ENCODE measurements at places on chromosomes 4 and X. TPM values are rescaled to one million over a fixed set of nuclear protein-coding genes. Genes with fewer than 3 reads are reported as not detected.
A peak's percentile ranks its signal among the peaks of the same experiment; 100 is the strongest.

DNA sequence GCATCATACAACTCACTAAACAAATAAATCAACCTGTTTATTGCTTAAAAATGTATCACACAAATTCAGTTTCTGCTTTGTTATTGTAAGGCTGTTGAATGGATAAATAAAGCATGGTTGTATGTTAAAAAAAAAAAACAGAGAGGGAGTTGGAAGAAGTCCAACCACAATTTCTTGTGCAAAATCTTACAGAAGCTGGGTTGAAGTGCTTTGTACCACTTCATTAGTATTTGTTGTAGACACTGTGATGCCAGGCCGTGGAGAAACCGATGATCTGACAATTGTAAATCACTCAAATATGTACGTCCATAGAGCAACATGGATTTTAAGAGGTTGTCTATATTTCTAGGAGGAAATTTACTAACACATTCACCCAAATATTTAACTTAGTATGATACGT is 132.6 kb upstream of the MXRA5 start:
- no peaks in the 10 kb centered on the region for H3K4me1 ChIP-seq
- H3K36me3 ChIP-seq, result no peaks in the 10 kb centered on the region
- no peak overlapping the region for H3K4me3 ChIP-seq

The DCX gene
- total RNA-seq, result 2.0 TPM

The ASB9 gene
- total RNA-seq, result 4.1 TPM

DNA sequence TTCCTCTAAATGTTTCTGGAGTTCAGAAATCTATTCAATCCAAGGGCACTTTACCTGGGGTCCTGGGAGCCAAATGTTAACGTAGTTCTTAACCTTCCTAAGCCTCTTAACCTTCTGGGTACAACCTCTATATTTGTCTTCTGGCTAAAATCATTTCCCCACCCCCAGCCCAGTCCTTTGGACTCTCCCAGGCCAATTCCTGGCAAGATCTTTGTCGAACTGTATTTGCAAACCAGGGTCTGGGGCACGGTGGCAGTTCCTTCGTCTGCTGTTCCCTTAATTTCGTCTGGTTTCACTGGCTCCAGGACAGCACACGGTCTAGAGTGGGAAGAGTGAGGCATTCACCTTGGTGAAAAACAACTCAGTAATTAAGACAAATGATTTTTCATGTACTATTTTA is 811 bp upstream of the SLC25A5 start:
- no peak for DNase-seq
- H3K36me3 ChIP-seq, result no peaks in the 10 kb centered on the region
- no peak overlapping the region for H3K4me3 ChIP-seq
- H3K27me3 ChIP-seq, result no peaks in the 10 kb centered on the region
- peak overlapping the region; percentile 90 for H3K27ac ChIP-seq

- H3K27me3 ChIP-seq, result no peaks in the 10 kb centered on the region
- no peaks in the 10 kb centered on the region for H3K4me1 ChIP-seq
Measured at GRCh38 chrX:26915064-26915463, 548.1 kb downstream of the PPP4R3C start.

DNA sequence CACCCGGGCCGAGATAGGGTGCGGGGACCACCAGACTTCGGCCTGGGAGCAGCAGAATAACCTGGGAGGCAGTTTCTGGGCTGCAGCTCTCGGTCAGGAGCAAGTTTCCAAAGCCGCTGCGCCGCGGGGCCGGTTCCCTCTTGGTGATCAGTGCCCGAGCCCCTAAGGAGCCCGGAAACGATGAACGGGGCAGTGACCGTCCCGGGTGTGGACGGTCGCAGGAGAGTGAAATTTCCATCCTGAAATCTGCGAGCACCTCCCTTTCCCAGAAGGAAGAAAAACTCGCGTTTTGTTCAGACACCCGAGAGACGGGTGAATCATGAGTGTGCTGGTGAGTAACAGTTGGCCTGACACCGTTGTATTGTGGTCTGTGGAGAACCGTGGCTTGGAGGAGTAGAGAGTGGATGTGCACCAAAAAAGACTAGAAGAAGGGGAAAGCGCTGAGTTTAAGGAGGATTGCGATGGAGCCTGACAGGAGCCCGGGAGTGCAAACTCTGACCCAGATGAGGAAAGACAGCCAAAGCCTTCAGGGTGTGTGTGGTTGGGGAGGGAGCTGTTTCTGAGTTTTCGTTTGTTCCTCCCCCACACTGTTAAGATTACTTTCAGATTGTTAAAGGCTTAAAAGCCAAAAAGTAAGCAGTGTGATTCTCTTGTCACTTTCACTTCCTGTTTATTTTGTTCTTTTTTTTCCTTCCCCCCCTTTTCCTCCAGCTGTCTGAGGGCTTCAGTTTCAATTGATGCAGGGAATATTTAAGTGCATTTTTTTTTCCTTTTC is 828 bp downstream of the MCUB start:
- H3K36me3 ChIP-seq, result no peaks in the 10 kb centered on the region
- H3K4me3 ChIP-seq, result peak overlapping the region; percentile 57
- peak overlapping the region; percentile 93 for H3K27ac ChIP-seq
- H3K4me1 ChIP-seq, result no peaks in the 10 kb centered on the region

DNA sequence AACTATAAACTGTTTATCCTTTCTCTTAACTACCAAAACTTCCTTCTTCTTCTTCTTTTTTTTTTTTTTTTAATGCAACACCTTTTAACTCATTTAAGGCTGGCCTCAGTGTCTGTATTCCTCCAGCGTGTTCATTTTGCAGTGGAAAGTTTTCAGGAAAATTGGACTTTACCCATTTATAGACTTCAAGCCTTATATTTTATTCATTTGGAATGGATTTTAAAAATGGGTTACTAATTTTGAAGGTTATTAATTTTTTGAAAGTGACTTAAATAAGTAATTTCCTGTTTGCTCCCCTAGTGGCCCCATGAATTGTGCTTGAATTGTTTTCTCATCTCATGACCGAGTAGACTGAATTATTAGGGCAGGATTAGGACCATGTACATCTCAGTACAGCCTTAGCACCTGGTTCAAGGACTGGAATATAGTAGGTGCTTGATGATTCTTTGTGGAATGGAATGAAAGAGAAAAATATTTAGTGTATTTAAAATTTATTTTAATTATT is 282.7 kb downstream of the ANKRD50 start:
- no peak overlapping the region for H3K4me3 ChIP-seq
- no peaks in the 10 kb centered on the region for H3K4me1 ChIP-seq
- no peaks in the 10 kb centered on the region for H3K36me3 ChIP-seq
- no peak overlapping the region for H3K27ac ChIP-seq
- no peak for DNase-seq
- H3K27me3 ChIP-seq, result no peaks in the 10 kb centered on the region

The MAGED4B gene
- 31.2 TPM for total RNA-seq

- no peaks in the 10 kb centered on the region for H3K4me1 ChIP-seq
- no peaks in the 10 kb centered on the region for H3K36me3 ChIP-seq
- H3K4me3 ChIP-seq, result no peak overlapping the region
- H3K27me3 ChIP-seq, result no peaks in the 10 kb centered on the region
- DNase-seq, result no peak
- H3K27ac ChIP-seq, result no peak overlapping the region
Measured at GRCh38 chr4:151882072-151882803, 121.4 kb upstream of the GATB start.

- DNase-seq, result no peak
- no peak overlapping the region for H3K4me3 ChIP-seq
- H3K27ac ChIP-seq, result no peak overlapping the region
- no peaks in the 10 kb centered on the region for H3K4me1 ChIP-seq
- H3K36me3 ChIP-seq, result no peaks in the 10 kb centered on the region
Measured at GRCh38 chr4:79225360-79225759, 100.5 kb downstream of the NAA11 start.

DNA sequence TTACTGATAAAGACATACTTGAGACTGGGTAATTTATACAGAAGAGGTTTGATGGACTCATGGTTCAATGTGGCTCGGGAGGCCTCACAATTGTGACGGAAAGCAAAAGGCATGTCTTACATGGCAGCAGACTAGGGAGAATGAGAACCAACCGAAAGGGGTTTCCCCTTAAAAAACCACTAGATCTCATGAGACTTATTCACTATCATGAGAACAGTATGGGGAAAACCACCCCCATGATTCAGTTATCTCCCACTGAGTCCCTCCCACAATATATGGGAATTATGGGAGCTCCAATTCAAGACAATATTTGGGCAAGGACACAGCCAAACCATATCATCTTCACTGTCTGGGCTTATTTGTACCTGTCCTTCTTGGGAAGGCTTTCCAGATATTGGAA is 22.8 kb upstream of the MUC7 start:
- no peak overlapping the region for H3K4me3 ChIP-seq
- no peak for DNase-seq
- no peaks in the 10 kb centered on the region for H3K4me1 ChIP-seq
- H3K36me3 ChIP-seq, result no peaks in the 10 kb centered on the region
- H3K27me3 ChIP-seq, result no peaks in the 10 kb centered on the region

The VCX gene
- not detected for total RNA-seq

DNA sequence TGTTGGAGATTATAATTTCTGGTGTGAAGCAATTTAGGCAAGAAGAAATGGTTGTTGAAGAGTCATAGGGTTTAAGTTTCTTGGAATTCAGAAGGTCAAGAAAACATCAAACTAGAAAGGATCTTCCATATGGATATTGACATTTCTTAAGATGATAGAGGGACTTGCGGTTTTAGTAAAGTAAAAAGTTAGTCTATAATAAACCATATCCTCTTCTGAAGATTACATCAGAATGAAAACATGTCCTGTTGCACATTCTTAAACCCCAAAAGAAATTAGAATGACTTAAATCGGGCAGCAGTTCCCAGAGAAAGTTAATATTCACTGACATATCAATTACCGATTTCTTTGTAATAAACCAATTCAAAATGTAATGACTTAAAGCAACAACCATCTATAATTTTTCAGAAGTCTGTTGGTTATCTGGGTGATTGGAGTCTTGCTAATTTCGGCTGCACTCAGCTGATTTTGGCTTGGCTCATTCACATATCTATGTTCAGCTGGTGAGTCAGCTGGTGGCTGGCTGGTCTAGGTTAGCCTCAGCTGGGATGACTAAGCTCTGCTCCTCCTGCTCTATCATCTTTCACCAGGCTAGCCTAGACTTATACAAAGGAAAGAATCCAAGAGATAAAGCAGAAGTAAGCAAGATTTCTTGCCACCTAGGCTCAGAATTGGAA is 24.4 kb upstream of the DYNLT3 start:
- H3K4me3 ChIP-seq, result no peak overlapping the region
- H3K4me1 ChIP-seq, result no peaks in the 10 kb centered on the region
- H3K27me3 ChIP-seq, result no peaks in the 10 kb centered on the region

The SPANXB1 gene
- total RNA-seq, result not detected

GRCh38 chrX:84187533-84188319 is at the start of gene RPS6KA6:
Gene RPS6KA6, minus strand, starts transcription at chrX:84188199. Its CDS starts 300 bp downstream, at chrX:84187899.
- DNase-seq, result peak; percentile 33
- H3K27ac ChIP-seq, result peak within 1 kb of the TSS; percentile 61
- no peaks in the 10 kb centered on the region for H3K27me3 ChIP-seq
- no peaks in the 10 kb centered on the region for H3K36me3 ChIP-seq
- H3K4me1 ChIP-seq, result no peaks in the 10 kb centered on the region
- peak within 1 kb of the TSS; percentile 60 for H3K4me3 ChIP-seq

DNA sequence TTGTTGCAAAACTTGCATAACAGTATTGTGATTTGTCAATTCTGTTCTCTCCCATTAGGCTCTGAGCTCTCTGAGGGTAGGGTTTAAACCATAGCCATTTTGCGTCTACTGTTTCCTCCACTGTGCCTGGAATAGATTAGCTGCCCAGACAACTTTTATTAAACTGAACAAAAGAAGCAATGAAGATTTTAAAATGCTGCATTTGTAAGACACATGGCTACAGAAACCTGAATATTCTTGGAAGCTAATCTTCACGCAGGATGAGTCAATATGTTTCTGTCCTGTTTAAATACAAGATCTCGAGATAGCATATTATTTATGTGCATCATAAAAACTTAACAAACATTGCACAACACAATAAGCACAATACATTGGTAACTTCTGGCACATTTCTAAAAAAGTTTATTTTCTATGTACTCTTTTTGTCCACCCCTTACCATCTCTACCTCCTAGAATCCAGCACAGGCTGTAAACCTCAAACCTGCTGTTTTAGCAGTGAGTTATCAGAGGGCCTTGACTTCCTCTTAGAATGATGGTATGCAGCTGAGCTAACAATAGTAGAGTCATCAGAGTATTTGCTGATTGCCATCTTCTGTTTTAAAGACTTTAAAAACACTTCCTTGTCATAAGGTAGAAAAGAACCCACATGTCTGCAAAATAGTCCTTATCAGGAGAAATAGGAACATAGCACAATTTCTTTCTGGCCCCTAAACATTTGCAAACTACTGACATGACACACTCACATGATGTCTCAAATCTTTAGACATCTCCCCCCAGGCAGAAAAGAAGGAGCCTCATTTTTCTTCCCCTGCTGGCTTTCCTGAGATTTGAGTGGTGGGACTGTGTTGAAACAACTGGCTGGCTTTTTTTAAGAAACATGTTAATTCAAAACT is 10.6 kb upstream of the CCNG2 start:
- peak overlapping the region; percentile 64 for H3K27ac ChIP-seq
- H3K4me1 ChIP-seq, result peaks cover 7% of the 10 kb centered on the region

- H3K27me3 ChIP-seq, result no peaks in the 10 kb centered on the region
- no peaks in the 10 kb centered on the region for H3K36me3 ChIP-seq
- H3K27ac ChIP-seq, result no peak overlapping the region
- no peak for DNase-seq
- no peaks in the 10 kb centered on the region for H3K4me1 ChIP-seq
- H3K4me3 ChIP-seq, result no peak overlapping the region
Measured at GRCh38 chrX:150879855-150880807, 18.3 kb downstream of the CD99L2 start.

The ABCG2 gene
- total RNA-seq, result 45.6 TPM

GRCh38 chrX:72663737-72664136 is 50.4 kb downstream of the PHKA1 start:
- no peak overlapping the region for H3K27ac ChIP-seq
- H3K4me3 ChIP-seq, result no peak overlapping the region

- H3K27ac ChIP-seq, result no peak overlapping the region
- no peaks in the 10 kb centered on the region for H3K4me1 ChIP-seq
- H3K27me3 ChIP-seq, result no peaks in the 10 kb centered on the region
- no peak overlapping the region for H3K4me3 ChIP-seq
Measured at GRCh38 chr4:153571006-153571545, 104.9 kb downstream of the TMEM131L start.

Data from uterus (tissue), 4 donors.